ENCODE measurements at places on chromosomes 7 and 10.

DNA sequence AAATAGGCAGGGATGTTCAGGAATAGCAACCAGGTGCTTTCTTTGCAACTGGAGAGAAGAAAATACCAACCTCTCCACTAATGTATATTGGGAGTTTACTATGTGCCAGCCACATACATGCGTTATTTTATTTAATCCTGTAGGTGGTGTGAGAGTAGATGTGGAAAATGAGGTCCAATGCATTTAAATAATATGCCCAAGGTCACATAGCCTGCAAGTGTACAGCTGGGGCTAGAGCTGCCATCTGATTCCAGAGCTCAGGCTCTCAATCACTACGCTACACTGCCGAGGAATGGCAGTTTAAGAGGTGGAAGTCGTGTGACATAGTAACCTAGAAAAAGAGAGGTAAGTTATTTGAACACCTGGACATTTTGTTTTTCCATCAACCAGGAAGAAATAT is 277.0 kb downstream of the EXOC4 start:
- DNase-seq, result no peak

DNA sequence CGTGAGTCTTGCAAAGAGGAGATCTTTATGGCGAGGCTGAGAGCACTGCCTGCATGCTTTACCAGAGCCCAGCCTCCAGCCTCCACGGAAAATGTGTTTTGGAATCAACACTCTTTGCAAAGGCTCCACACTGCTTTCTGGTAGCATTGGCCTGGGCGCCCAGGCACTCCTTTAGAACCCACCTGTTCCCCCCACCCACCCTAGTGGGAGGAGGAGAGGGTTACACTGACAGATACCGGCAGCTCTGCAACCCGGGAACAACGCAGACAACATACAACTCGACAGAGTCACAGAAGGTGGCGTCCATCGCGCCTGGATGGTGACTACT is 5.5 kb upstream of the MNX1 start:
- DNase-seq, result no peak

DNA sequence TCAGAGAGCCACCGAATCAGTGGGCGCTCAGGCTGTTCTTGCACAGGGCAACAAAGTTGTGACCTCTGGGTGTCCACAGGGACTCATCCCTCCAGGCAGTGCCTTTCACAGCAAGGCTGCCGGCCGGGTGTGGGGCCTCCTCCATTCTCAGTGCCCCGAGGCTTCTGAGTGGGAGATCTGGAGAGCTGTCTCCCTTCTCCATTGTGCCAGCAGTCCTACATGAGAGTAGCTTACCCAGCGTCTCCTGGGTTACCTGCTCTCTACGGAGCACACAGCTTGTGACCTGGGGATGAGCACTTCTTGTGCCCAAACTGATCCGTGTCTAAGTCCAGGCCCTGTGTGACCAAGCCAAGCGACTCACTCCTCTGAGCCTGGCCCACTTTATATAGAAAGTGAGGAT is 240.9 kb upstream of the GRB10 start:
- DNase-seq, result no peak

GRCh38 chr10:52379287-52379686 is 65.2 kb downstream of the DKK1 start:
- no peak for DNase-seq

- peak; percentile 66 for DNase-seq
Observed at GRCh38 chr10:98309366-98310355, 41.7 kb upstream of the LOXL4 start.

- DNase-seq, result no peak
Observed at GRCh38 chr10:68727146-68727545, 6.1 kb downstream of the CCAR1 start.

DNA sequence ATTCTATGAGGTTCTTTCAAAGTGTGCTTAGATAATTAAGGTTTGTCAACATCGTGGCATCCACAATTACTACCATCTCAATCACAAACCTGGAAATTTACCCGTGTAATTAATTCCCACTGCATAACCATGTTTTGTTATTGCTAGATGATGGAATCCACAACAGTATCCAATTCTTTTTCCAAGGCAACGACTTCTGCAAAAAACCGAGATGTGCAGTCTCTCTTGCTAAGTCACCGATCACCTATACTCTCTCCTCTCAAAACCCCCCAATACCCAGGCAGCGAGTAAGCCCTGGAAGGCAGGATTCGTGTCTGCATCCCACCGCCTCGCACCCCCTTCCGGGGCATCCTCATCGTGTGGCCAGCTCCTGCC is 678 bp upstream of the EIF4H start:
- DNase-seq, result no peak

DNA sequence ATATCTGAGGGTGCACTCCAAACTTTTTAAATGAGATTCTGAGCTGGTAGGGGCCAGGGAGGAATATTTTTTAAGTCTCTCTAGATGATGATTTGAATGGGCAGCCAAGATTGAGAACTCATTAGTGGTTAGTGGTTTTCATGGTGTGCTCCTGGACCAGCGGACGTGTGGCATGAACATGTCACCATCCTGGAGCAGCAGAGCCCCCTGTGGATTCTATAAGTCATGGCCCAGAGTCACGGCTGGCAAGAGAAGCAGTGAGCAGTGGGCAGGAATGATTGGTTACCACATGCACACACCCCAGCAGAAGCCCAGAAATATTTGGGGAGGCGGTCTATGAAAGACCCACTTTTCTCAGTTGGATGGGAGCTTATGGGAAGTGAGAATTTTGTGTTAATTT is 21.2 kb upstream of the UCN3 start:
- no peak for DNase-seq

GRCh38 chr10:86708783-86709380 is 40.6 kb downstream of the LDB3 start:
- no peak for DNase-seq

DNA sequence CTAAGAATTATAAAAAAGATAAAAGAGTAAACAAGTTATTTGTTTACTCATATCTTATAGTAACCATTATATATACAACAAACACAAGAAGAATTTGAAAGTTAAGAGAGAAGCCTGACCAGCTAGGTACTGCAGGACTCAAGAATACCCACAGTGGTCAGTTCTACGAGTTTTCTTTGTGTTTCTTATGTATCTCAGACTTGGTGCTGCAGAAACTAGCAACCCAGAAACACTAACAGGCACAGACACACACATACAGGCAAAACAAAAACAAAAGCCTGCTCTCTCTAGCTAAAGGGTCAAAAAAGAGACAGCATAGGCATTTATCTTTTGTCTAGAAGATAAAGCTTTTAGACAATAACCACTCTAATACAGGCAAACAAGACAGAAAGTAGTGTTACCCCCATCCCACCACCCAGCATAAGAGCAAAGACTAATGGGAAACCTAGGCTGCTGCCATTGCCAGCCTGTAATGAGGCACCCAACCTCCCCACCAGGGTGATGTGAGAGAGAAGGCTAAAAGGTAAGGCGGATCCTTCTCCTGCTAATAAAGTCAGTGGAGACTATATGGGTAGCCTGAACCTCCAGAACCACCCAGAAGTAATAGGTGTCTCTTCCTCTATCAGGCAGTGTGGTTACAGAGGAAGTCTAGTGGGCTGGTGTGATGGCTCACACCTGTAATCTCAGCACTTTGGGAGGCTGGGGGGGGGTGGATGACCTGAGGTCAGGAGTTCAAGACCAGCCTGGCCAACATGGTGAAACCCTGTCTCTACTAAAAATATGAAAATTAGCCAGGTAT is 113.9 kb downstream of the DNAJC1 start:
- no peak for DNase-seq

- DNase-seq, result no peak
Observed at GRCh38 chr7:118648002-118648401, 423.5 kb downstream of the ANKRD7 start.

- DNase-seq, result no peak
Observed at GRCh38 chr7:138625849-138626230, 75.3 kb downstream of the SVOPL start.

DNA sequence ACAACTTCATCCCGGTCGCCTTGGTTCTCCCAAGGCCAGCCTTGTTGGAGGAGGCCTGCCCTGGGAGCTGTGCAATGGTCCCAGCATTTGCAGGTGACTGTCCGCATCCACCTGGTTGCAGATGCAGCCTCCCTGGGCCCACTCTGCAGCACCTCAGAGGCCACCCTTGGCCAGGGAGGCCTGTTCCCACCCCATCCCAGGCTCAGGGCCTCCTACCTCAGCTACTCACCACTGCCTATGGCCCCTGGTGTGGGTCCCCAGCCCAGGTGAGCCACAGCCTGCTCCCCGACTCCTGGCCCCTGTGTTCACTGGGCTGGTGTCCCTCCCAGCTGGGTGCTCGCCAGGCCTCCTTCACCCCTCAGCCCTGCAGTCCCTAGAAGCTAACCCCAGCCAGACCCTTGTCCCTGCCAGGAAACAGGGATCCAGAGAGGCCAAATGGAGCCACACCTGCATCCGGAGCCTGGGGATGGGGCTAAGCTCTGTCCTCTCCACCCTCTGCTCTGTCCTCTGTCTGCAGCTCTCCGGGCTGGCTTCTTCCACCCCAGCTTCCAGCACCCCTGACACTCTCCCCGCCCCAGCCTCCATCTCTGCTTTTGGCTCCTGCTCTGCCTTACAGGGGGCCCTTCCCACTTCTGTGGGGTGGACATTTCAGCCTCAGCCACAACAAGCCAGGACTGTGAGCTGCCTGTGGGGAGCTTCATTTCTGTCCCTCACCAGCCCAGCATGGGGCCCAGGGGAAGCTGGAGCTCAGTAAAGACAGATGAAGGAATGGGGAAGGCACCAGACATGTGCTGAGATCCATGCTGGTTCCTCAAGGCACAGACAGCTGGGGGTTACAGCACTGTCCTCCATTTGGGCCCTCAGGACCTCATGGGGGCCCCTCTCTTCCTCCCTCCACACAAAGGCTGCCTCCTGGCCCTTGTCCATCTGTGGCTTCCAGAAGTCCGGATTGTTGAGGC is 35.6 kb upstream of the ANTXRL start:
- DNase-seq, result no peak

DNA sequence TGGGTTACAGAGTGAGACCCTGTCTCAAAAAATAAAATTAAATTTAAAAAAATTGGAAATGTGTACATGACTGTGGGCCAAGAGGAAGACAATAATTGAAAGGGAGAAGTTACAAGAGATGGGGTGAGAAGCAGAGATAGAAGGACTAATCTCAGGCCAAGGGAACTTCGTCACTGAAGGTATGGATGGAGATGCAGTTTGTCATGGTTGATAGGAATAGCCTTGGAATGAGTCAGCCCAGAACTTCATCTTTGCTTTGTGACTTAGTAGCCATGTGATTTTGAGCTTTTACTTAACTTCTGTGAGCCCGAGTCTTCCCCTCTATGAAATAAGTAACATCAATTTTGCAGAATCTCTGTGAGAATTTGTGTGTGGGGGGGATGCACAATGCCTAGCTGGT is 6.5 kb upstream of the PODXL start:
- DNase-seq, result no peak

DNA sequence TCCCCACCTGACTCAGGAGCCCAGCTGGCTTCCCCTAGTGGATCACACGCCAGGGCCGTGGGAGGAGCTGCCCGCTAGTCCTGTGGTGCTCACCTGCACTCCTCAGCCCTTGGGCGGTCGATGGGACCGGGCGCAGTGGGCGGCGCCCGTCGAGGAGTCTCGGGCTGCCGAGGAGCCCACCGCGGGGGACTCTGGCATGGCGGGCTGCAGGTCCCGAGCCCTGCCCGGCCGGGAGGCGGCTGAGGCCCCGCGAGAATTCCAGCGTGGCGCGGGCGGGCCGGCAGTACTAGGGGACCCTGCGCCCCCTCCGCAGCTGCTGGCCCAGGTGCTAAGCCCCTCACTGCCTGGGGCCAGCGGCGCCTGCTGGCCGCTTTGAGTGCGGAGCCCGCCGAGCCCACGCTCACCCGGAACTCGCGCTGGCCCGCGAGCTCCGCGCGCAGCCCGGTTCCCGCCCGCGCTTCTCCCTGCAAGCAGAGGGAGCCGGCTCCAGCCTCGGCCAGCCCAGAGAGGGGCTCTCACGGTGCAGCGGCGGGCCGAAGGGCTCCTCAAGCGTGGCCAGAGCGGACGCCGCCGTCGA is 367.9 kb downstream of the TYW1 start:
- no peak for DNase-seq

GRCh38 chr7:42727451-42727850 is 184.4 kb downstream of the C7orf25 start:
- no peak for DNase-seq

DNA sequence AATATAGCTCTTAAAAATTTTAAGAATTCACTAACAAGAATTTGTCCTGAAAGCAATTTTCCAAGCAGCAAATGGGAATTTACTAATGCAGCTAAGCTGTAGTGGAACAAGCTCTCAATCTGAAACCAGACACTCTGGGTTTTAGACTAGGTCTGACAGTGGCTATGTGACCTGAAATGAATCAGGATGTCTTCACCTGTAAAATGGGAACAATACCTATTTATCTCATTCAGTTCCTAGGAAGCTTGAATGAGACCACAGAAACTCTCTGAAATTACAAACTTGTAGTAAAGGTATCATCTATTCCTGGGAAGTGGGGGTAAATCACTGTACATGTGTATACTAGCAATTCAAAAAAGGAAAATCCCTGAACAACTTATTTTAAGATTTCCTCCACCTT is 1.2 kb downstream of the DNAJC2 start:
- no peak for DNase-seq

DNA sequence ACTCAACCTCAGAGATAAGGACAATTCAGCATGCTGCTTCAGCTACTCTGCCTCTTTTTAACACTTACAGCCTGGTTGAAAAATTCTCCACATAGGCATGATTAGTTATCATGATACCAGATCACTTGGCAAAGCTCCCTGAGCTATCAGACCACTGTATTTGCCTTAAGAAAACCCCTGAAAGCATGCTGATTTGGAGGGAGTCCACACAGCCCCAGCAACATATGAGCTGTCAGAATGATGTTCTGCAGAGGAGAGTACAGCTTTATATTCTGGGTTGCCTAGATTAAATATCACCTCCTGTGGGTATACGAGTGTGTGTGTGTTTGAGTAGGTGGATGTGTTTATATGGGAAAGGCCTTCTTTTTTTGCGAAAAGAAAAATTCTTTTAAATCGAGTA is 170.2 kb upstream of the CHRM2 start:
- no peak for DNase-seq

GRCh38 chr7:30563326-30563942 is 31.2 kb upstream of the GARS1 start:
- no peak for DNase-seq

GRCh38 chr7:114628362-114628761 is 213.7 kb downstream of the FOXP2 start:
- no peak for DNase-seq

DNA sequence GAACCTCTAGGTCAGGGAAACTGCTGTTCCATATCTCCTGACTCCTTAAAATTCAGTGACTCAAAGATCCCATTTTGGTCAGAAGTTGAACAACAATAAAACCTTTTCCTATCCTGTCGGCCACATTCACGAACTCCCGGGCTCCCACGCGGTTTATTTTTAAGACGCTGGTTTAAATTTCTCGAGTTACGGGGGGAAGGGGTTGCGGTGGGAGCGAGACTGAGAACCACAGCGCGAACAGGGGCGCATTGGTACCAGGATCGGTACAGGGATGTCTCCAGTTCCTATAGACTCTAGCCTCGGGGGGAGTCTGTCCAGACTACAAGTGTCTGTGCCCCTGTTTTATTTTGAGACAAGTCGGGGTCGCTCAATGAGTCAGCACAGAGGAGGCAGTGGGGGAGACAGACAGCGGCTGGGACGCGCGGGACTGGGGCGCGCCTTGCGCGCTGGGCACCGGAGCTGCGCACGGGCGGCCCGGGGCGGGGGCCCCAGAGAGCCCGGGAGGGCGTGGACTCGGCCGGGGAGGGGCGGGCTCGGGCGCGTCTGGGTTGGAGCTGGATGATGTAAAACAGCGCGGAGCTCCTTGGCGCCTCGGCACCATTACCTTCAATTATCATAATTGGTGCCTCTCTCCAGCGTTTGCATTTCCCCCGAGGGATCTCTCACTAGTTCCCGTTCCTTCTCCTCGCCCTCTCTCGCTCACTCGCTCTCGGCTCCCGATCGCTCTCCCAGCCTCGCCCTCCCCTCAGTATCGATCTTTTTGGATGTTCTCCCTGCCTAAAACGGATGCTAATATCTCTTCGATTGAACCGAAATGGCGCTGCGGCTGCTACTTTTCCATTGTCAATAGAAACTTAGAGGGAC is 8.7 kb upstream of the BAMBI start:
- DNase-seq, result no peak

Measured in NCI-H446 treated with DMSO at 0.1 percent for 48 hours (cell line).